CD4-positive, alpha-beta memory T cell (primary cell): ENCODE measurements at places on chromosomes 4 and X. TPM values are rescaled to one million over a fixed set of nuclear protein-coding genes. Genes with fewer than 3 reads are reported as not detected.

DNA sequence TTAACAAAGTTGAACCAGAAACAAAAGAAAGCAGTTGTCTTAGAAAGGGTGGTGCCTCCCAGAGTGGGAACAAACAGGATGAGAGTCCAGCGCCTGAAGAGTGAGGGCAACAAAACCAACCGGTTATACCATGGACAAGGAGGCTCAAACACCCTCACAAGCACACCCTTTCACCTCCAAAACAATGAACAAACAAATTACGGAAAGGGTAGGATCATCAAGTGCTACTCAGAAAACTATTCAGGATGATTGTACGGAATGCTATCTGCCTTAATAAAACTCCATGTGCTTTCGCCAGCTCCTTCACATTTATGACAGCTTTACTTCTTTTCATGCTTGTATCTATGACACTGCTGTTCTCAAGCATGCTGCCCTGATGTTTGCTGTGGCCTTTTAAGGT, 26.8 kb downstream of the SLC39A8 start:
- no peak for DNase-seq

DNA sequence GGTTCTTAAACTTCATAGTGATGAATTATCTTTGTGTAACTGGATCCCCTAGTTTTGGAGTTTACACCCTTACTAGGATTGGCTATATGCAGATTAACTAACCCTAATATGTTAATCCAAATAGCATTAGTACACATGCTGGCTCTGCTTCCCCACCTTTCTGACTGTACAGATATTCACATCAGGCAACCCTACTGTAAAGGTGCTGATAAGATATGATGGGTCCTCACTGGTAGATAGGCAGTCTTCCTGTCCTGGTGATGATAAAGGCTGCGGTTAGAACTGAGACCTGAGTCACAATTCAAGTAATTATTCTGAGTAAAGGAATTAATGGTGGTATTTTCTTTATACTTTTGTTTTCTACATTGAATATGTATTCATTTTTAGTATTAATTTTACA, 118.6 kb downstream of the COL4A5 start:
- no peak for DNase-seq

The ZCCHC18 gene
- total RNA-seq, result 9.2 TPM

DNA sequence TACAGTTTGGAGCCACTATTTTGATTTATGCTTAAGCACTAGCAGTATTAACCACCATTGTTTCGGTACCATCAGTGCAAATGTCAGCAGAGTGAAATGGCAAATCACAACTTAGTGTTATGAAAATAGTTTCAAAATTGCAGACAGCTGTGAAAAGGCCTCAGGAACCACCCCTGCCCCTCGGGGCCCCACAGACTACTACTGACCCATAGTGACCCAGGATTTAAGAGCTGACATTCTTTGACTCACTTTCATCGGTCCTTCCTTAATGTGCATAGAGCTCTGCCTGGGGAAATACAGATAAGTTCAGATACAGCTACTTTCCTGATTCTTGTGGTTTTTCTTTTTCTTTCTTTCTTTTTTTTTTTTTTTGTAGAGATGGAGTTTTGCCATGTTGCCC, 3.3 kb upstream of the BBS7 start:
- DNase-seq, result no peak

The USP17L30 gene
- total RNA-seq, result not detected

DNA sequence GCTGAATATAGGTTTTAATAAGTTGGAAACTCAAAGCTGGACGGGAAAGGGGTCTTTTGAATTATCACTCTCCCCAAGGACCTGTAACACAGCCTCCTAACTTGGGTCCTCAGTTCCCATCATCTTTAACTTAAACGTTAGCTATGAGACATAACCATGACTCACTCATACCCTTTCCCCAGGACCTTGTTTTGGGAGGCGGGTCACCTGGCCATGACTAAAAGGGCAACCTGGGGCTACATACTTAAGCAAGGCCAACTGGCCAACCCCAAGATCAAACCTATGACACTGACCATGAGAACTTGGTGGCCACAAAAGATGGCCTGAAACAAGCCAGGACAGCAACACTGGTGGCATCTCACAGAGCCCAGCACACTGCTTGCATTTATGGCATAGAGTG, 89.0 kb downstream of the SH3KBP1 start:
- DNase-seq, result no peak

DNA sequence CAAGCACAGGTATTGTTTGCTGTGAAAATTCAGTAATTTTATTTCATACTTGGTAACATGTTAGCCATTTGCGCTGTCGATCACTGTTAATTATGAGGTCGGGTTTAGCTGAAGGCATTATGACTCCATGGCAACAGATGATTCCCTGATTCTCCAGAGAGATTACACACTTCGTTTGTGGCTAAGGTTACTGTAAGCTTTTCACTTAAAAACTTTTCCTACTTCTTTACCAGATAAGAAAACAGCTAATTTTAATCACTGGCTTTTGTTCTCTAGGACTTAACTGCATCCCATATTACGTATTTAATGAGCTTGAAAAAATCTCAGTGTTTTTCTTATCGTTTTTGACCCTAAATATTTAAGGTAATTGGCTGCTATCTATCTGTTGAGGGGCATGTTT, 2.1 kb downstream of the GSTCD start:
- no peak for DNase-seq

The DHX15 gene
- total RNA-seq, result 129 TPM
